Gastrocnemius medialis (tissue), 4 donors: ENCODE measurements at places on chromosomes 6 and 20. TPM values are rescaled to one million over a fixed set of nuclear protein-coding genes. Genes with fewer than 3 reads are reported as not detected.

Gene CNR1
- total RNA-seq = 9.4 TPM

DNA sequence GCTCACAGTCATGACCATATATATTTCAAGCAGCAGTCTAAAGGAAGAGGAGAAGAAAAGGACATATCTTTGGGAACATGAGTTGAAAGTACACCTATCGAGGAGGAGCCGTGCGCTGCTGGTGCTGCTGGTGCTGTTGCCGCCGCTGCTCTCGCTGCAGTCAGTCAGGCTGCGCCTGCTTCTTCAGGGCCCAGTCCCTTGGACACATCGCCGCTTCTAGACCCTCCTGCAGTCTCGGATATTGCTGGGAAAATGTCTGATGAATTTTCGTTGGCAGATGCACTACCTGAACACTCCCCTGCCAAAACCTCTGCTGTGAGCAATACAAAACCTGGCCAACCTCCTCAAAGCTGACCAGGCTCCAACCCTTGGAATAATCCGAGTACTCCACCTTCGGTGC is 8.2 kb upstream of the ASCC3 start:
- DNase-seq = no peak

DNA sequence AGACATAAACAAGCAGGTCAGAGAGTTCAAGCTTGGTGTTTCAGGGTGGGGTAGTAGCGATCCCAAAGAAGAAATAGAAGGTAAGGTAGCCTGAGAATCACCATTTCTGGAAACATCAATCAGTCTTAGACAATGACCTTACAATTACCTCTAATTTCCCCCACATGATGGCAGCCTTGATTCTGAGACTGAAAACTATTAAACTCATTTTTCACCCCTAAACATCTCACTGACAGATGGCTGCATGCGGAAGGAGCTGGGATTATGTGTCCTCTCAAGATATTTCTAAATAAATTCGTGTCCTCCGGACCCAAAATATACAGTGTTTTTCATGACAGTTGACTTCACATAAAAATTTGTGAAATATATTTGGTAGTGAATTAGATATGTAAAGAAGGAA is 61.0 kb downstream of the KIF6 start:
- DNase-seq = no peak

Gene PPP1R3G
- total RNA-seq = not detected

Gene ZNF451
- total RNA-seq = 27.2 TPM
